Hematopoietic multipotent progenitor cell treated with erythropoietin and hydrocortisone succinate and interleukin-3 and kit ligand, for 17 days (in vitro differentiated cells): ENCODE measurements at places on chromosomes 12 and 14.

DNA sequence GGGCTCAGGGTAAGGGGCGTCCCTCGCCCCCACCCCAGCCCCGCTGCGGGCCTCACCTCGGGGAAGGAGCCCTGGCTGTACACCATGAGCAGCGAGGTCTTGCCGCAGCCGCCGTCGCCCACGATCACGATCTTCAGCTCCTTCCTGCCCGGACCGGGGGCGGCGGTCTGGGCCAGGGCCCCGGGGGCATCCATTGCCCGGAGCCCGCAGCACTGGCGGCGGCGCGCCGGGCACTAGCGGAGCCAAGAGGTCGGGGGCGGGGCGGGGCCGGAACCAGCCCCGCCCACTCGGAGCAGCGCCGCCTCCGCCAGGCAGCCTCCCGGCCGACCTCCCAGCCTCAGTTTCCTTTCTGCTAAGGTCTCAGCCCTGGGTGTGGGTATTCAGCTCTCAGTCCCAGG is at the start of gene RHOF:
TSS of gene RHOF (minus strand) at position 249 of the 398 bp plus-strand sequence. CDS start at position 194, 55 bp downstream.
- DNase-seq, result peak; percentile 79

DNA sequence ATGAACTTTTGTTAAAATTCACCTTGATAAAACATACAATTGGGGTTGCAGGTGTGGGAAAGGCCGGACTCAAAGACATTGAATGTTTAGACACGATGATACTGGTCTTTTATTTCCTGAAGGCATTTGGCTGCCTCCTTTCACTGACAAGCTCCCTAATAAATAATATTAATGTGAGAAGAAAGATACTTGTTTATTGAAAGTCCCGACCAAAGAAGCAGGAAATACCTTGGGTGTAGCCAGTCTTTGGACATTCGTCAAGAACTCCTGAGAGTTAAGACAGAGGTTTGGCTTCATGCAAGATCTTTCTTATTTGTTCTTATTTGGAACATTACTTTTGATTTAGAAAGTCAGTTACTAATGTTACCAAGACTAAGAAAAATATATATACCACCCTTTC is 1133.8 kb upstream of the SEL1L start:
- DNase-seq, result no peak

- DNase-seq, result no peak
These were observed 463.9 kb downstream of the GALC start for GRCh38 chr14:87529081-87529480.

GRCh38 chr12:99772274-99772673 is 124.7 kb downstream of the GARIN6 start:
- no peak for DNase-seq

- DNase-seq, result peak; percentile 17
These were observed at the start of gene CEP170B for GRCh38 chr14:104865081-104865630. TSS of gene CEP170B (plus strand) at chr14:104865268. CDS start at chr14:104868451, 3,183 bp downstream.

DNA sequence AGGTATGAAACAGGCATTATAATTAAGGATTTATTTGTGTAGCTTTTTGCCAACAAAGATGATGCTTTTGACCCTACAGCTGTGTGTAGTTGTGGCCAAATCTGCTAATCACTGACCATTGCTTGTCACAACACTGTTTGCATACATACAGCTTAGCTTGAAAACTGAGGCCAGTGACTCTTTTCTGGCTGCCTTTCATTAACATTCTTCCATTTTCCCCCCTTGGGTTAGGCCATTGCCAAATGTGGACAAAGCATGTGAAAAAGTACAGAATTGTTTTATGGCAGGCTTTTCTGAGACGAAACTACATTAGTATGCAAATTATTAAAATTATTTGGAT is 263.3 kb downstream of the SLC16A7 start:
- DNase-seq, result no peak

- DNase-seq, result no peak
These were observed 661.7 kb downstream of the VRK1 start for GRCh38 chr14:97458661-97459579.

DNA sequence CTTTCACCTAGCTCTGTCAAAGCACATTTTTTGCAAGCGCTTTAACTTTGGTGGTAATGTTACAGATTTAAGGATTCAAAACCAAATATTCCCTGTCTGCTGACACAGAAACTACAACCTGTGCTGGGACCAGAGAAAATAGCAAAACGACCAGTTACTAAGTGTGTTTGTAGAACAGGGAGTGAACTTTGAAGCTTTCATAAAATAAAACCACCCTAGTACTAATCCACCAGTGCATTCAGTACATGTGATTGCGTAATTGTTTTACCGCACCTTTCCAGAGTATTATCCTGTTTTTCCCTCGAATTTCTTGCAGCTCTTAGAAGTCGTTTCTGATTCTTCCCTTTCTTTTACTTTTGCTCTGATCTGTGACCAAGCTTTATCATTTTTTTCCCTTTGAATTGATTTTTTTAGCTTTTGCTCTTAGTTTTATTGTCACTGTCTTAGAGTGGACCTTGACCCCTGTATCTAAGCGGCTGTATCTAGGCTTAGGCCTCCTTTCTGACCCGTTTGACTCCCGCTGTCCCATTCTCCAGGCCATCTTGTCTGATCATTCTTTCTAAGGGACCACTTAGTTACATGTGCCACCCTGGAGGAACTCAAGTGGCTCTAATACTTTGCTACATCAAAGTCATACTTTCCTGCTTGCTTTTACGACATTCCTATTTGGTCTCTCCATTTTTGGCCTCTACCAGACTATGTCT is 429.4 kb downstream of the PCNX1 start:
- DNase-seq, result no peak

DNA sequence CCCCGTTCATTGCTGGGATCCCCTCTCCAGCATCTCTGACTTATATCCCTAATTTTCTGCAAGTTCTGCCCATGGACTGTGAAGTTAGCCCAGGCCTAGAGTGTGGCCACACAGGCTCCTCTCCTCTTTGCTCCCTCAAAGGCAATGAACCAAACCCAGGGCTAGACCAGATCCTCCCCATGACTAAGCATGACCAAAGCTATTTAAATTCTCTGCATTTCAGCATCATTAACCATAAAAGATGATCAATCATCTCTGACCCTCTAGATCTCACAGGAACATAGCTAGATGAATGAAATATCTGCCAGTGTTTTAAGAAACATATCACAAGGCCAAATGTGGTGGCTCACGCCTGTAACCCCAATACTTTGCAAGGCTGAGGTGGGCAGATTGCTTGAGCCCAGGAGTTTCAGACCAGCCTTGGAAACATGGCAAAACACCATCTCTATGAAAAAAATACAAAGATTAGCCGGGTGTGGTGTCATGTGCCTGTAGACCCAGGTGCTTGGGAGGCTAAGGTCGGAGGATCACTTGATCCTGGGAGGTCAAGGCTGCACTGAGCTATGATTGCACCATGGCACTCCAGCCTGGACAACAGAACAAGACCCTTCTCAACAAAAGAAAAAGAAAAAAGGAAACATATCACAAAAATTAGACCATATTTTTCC is 2.2 kb upstream of the KRT3 start:
- DNase-seq, result peak; percentile 69

DNA sequence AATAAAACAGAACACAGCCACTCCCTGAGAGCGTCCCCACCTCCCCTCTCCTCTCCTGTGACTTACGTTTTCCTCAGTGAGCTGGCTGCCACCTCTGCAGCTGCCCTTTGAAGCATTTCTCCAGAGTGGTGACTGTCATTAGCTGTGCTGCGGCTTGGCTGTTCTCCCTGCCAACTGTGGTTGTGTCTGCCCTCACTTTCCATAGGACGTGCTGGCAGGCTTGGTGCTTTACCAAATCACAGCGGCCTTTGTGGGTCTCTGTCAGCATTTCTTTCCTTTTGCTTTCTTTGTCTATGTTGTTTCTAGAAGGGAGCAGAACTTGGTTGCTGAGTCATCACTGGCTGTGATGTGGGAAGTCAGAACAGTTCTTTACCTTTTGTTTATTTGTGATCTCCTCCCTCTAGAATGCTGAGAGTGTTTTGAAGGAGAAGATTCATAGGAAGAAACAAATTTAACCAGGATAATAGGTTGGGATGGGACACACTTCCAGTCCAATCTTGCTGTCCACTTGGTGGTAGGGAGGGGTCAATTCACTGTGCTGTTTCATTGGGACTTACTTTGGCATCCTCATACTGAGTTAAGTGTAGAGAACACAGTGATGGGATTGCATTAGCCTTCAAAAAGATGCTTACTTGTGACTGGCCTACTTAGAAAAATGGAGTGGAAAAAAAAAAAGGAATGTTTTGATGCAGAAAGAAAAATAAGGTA is 88.2 kb downstream of the TMX1 start:
- DNase-seq, result no peak
